Fibroblast of upper back skin (primary cell): ENCODE measurements at places on chromosomes 11 and 22.

DNA sequence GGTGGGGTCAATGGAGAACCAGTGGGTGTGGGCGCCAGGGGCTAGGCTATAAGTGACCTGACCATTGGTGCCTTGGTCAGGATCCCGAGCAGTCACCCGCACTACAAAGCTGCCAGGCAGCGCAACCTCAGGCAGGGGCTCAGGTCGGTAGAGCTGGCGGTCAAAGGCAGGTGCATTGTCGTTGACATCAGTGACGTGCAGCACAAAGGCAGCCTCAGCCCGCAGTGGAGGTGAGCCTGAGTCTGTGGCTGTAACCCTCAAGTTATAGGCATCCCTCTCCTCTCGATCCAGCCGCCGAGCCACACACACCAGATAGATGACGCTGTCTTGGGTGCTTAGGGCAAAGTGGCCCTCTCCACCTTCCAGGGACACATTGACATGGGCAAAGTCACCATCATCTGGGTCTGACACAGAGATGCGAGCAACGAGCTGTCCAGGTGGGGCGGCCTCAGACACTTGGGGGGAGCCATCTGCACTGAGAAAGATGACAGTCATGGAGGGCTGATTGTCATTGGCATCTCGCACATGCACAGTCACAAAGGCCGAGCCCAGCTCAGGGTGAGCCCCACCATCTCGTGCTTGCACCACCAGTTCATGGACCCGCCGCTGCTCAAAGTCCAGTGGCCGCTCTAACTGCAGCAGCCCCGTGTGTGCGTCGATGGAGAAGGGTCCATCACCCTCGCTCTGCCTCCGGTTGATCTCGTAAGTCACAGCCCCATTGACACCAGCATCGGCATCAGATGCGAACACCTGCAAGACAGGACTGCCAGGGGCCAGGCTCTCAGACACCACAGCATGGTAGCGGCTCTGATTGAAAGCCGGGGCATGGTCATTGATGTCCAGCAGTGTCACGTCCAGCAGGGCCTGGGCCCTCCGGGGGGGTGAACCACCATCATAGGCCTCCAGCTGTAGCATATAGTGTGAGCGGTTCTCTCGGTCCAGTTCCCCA, 15.3 kb downstream of the DCHS1 start:
- no peak for DNase-seq

- DNase-seq = no peak
These were observed 62.9 kb upstream of the PRODH start for GRCh38 chr22:18999008-18999407.

DNA sequence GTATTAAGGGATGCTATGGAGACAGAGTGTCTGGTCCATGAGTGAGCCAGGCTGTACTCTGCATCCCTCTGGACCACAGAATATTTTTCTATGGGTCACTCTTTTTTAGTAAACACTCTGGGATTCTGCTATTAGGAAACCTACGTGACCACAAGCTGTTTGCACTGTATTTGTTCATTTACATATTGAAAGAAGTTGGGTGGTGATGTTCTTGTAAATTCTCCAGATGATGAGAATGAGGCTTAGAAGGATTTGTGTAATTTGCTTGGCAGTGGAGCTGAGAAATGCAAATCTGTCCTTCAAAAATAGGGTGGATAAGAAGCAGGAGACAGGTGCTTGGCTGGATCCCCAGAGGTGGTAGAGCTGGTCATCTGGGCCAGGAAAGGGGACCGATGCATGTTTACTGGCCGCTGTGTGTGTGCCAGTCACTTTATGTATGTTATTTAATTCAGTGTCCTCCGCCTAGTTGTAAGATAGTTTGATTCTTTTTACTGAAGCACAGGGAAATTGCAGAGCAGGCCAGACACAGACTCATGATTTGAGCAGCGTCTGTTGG, 63.7 kb upstream of the HEPHL1 start:
- DNase-seq = no peak

DNA sequence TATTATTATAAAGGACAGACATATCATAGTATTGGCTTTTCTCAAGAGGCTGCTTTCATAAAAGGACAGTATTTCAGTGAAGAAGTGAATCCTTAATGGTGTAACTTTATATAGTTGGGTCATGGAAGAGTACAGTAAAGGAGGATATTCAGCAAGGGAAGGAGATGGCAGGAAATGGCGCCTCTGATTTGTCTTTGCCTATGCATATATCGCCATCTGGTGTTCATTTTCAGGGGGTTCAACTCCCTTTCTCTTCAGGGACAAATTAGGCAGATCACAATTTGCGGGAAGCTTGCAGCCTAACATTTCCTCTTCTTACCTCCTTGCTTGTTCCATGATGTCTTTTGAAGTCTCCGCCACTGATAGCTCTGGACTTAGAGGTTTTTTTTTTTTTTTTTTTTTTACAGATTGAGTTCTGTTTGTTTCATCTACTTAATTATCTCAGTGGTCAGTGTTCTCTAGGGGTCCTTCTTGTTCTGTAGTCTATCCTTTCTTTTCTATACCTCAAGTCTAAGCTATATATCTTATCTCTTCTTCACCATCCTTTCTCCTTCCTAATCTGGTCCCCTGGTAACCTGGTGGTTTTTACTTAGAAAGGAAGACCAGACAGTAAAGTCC, 21.8 kb upstream of the RRM1 start:
- peak; percentile 77 for DNase-seq

- DNase-seq = peak; percentile 12
These were observed 29.9 kb downstream of the SERPIND1 start for GRCh38 chr22:20803696-20804324.

- DNase-seq = no peak
These were observed 138.5 kb downstream of the TTC28 start for GRCh38 chr22:28541137-28541536.

GRCh38 chr22:24796860-24797259, 9.2 kb upstream of the SGSM1 start:
- DNase-seq = no peak

- DNase-seq = no peak
These were observed 4.1 kb upstream of the PTDSS2 start for GRCh38 chr11:445765-446588.

DNA sequence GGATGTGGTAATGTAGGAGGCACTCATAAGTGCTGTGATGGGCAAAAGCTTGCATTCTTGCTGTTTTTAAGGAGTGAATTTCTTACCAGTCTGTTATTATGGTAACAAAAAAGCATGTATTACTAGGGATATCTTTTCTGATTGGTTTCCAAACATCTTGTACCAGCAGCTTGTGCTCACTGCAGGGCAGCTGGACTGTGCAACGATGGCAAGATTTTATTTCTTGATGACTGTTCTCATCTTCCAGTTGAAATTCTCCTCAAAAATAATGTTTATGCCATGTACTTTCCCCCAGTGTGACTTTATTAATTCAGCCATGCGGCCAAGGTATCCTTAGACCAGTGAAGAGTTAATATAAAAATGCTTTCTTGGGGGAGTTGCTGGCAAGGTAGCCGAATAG, 35.4 kb downstream of the EMSY start:
- no peak for DNase-seq

GRCh38 chr11:60900673-60901404, 5.5 kb downstream of the PRPF19 start:
- DNase-seq = no peak

DNA sequence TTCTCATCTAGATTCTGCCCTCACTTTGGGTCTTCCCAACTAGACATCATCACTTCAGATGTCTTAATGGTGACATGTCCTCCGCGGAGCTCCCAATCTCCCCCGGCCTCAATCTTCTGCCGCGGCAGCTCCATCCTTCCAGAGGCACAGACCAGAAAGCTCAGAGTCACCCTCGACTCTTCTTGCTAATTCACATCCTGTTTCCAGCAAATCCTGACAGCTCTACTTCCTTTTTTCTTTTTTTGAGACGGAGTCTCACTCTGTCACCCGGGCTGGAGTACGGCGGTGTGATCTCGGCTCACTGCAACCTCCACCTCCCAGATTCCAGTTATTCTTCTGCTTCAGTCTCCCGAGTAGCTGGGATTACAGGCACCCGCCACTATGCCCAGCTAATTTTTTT, 54.5 kb downstream of the CACNG2 start:
- DNase-seq = no peak

GRCh38 chr11:61980783-61981541, 13.5 kb upstream of the FTH1 start:
- no peak for DNase-seq

GRCh38 chr11:15045891-15046290, 27.5 kb upstream of the CALCB start:
- no peak for DNase-seq

DNA sequence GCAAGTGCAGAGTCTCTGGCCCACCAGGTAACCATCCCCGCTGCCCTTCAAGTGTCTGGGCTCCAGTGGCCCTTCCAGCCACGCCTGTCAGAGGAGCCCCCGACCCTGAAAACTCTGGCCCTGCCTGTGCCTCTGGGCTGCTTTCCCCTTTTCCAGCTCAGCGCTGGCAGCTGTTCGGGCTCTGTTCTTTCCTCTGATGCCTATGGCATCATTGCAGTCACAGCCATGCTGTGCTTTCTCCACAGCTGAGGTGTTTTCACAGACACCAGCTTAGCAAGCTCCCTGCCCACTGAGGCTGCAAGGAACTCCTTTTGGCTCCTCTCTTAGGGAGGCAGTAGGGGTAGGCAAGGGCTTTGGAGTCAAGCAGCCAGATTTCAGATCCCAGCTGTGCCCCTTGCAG, 21.2 kb downstream of the P2RX3 start:
- DNase-seq = no peak

- no peak for DNase-seq
These were observed 51.0 kb upstream of the PRSS23 start for GRCh38 chr11:86749376-86749775.
